ENCODE measurements at places on chromosomes 1 and 21.

DNA sequence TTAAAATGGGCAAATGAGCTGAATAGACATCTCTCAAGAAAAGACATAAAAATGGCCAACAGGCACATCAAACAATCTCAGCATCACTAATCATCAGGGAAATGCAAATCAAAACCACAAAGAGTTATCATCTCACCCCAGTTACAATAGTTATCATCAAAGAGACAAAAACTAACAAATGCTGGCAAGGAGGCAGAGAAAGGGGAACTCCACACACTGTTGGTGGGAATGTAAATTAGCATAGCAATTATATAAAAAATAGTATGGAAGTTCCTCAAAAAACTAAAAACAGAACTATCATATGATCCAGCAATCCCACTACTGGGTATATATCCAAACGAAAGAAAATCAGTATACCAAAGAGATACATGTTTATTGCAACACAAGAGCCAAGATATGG is 68.7 kb downstream of the DENND1B start:
- peak; percentile 41 for DNase-seq

- peak; percentile 90 for DNase-seq
These were observed 1.1 kb upstream of the LBR start for GRCh38 chr1:225428881-225429455.

DNA sequence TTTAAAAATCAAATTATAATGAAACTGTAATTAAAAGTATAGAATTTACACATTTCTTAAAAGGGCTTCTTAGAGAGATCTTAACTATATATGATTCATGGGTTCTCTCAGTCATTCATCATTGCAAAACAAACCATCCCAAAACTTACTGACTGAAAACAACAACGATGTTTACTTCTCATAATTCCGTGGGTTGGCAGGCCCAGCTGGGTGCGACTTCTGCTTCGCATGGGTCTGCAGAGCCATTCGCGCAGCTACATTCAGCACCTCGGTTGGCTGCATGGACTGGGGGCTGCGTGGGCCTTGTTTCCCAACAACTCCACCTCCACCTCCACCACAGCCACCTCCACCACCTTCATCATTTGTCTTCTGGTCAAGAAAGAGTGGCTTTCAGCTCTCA is 4.0 kb downstream of the SLAMF8 start:
- no peak for DNase-seq

- DNase-seq = no peak
These were observed 165.3 kb downstream of the PGBD5 start for GRCh38 chr1:230260831-230261230.

GRCh38 chr1:64834734-64835133 is 89.9 kb downstream of the RAVER2 start:
- DNase-seq = no peak

- no peak for DNase-seq
These were observed 10.7 kb downstream of the RPF1 start for GRCh38 chr1:84489766-84490165.

GRCh38 chr1:59688976-59689375 is 125.8 kb upstream of the HOOK1 start:
- no peak for DNase-seq

DNA sequence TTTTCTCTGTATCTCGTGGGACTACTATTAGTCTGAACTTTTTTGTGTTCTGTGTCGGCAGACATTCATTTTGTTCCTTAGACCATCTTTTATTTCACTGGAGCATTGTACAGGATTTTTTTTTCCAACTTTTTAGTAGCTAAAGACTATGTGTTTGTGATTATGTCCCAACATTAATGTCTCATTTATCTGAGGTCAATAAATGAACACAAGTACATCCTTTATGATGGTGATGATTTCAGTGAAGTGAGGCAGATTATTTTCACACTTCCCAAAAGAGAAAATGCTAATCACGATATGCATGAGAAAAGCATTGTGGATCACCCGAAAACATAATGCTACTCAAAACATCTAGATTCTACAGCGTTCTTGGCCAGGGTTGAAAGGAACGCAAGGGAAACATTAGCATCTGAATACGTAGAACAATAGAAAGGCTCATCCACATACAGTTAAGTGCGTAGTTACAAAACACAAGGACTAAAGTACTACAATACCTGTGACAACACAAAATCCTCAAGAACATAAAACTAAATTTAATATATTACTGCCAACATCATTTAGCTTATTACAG is 981.7 kb upstream of the NCAM2 start:
- no peak for DNase-seq

GRCh38 chr1:110150330-110151174 is at the start of gene SLC6A17:
Gene SLC6A17, plus strand, starts transcription at chr1:110150494. Its CDS starts 16,436 bp downstream, at chr1:110166930.
- no peak for DNase-seq

GRCh38 chr1:231951374-231951773 is 324.8 kb downstream of the DISC1 start:
- DNase-seq = no peak

DNA sequence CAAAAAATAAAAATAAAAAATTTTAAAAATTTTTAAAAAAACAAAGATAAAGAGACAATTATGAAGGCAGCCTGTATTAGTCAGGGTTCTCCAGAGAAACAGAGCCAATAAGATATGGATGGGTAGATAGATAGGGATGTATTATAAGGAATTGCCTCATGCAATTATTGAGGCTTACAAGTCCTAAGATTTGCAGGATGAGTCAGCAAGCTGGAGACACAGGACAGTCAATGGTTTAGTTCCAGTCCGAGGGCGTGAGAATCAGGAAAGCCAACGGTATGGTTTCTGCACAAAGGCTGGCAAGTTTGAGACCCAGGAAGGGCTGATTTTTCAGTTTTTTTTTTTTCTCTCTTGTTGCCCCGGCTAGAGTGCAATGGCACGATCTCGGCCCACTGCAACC is 24.1 kb upstream of the EIF4G3 start:
- DNase-seq = no peak

DNA sequence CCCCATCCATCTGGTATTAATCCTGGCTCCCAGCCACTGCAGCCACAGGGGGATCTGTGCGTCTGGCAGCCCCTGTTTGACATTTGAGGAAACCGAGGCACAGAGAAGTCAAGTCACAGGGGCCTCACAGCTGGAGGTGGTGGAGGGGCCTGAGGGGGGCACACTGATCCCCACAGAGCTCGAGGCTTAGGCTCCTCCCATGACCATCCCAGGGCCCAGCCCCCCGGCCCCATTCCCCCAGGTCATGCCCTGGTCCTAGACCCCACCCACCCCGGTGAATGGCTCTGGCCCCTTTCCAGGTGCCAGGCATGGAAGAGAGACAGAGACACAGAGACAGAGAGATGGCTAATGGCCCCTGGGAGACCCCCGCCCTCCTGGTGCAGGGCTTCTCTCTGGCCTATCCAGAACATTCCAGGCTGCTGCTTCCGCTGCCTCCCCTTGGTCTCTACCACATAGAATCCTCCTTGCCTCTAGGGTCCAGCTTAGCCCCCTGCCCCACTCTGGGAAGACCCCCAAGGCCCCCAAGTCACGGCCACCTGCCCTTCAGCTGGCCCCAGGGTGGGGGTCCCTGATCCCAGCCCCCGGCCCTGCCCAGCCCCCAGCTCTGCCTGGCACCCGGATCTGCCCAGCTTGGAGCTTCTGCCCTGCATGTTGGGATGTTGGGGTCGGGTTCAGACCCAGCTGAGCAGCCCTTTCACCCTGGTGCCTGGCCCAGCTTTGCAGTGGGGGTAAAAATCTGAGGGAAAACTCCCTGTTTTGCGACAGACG is 29.2 kb upstream of the LRRC3 start:
- DNase-seq = no peak

DNA sequence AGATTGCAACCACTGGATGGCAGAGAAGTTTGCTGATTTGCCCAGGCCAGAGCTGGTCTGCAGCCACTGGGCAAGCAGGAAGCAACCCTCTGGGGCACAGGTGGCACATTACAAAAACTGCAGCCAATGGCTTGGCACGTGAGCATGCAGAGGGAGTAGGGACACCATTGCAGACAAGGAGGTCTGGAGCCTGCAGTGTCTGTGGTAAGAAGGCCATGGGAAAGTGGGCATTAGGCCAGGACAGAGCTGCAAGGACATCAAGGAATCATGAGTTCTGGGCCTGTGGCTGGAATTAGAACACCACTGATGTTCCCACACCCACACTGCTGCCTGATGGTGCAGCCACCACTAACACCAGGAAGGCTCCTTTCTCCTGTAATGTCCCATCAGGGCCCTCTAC is 113.0 kb downstream of the TSEN15 start:
- DNase-seq = no peak

- no peak for DNase-seq
These were observed 77.2 kb upstream of the CTTNBP2NL start for GRCh38 chr1:112318698-112319370.

DNA sequence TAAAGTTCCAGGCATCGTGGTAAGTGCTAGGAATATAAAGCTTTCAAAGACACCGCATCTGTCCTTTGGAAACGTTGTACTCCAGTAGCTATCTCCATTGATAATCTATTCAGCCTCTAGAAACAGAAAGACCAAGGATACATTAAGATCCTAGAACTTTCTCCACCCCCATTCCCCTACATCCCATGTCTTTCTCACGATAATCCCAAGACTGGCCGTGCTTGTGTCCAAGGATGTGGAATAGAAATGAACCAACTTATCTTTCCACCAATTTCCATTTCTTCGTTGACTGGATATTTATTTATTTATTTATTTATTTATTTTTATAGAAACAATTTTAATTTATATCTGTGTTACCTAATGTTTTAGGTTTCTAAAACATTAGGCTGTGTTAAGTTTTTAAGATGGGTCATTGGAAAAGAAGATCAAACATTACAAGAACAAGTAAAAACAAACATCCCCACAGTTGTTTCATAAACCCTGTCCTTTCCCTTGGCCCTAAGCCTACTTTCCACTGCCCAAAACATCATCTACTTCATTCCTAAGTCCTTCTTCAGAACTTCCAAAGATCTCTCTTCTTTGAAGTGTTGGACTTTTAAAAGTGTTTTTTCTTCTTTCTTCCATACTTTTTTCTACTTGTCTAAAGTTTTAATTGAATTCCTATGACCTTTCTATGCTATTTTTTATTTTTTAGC is 39.7 kb downstream of the LRRC8C start:
- no peak for DNase-seq
